ENCODE measurements at places on chromosomes 12 and 14.

DNA sequence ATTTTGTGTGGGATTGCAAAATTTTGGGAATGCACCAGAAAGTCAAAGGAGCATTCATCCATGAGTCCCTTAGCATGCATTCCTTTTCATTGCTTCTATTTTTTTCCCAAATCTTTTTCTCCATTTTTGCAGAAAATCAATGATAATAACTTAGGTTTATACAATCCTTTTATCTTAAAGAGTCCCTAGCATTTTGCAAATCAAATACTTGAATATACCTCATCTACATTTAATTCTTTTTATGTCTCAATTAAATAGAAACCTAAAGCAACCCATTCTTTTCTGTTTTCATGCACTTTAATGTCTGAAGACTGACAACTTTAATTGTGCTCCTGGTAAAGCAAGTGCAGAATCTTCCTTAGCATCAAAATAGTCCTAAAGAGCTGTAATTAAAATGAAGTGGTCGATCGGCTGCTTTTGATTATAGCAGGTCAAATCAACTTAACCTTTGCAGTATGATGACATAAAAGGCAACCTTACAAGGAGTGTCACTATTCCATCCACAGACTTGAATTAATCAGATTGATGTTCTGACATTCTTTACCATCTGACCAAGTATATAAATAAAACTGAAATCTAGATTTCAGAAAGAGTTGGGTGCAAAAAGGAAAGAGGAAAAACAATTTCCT is 168.4 kb downstream of the ALG10B start:
- DNase-seq, result no peak

GRCh38 chr12:60926256-60926655 is 1330.4 kb downstream of the SLC16A7 start:
- no peak for DNase-seq

- no peak for DNase-seq
Measured at GRCh38 chr14:95225251-95225887, 68.0 kb upstream of the DICER1 start.

GRCh38 chr12:131764738-131765137 is 53.8 kb downstream of the SFSWAP start:
- DNase-seq, result no peak

GRCh38 chr12:14264316-14264715 is 101.2 kb upstream of the ATF7IP start:
- no peak for DNase-seq

GRCh38 chr12:5511256-5511643 is 79.3 kb downstream of the NTF3 start:
- DNase-seq, result no peak

- no peak for DNase-seq
Measured at GRCh38 chr14:103109535-103110441, 13.5 kb upstream of the TNFAIP2 start.

DNA sequence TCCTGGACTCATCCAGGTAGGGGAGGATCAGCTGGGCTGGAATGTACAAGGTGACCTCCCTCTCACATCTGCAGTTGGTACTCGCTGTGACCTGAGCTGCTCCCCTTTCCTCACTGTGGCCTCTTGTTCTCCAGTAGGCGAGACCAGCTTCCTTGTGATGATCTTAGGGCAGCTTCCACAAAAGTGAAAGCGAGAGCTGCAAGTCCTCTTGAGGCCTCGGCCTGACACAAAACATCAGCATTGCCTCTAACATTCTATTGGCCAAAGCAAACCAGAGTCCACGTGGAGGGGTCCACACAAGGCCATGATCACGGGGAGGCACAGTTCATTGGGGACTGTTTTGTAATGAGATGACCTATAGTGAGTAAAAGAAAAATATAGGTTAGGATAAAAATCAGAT is 127.5 kb downstream of the SMOC1 start:
- no peak for DNase-seq

- DNase-seq, result no peak
Measured at GRCh38 chr12:78315028-78315427, 484.3 kb downstream of the NAV3 start.

GRCh38 chr14:100767788-100768536 is 41.3 kb downstream of the DLK1 start:
- DNase-seq, result no peak

DNA sequence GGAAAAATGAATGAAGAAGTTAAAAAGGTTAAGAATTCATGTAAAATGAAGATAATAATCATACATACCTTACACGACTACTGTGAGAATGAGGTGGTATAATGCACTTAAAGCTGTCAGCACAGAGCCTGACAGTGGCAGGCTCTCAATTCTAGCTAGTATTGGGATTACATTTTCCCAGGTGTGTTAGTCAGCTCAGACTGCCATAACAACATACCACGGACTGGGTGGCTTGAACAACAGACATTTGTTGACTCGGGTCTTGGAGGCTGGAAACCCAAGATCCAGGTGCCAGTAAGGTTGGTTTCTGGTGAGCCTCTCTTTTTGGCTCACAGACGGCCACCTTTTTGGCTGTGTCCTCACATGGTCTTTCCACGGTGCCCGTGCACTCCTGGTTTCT is 167.8 kb downstream of the CHST11 start:
- no peak for DNase-seq

DNA sequence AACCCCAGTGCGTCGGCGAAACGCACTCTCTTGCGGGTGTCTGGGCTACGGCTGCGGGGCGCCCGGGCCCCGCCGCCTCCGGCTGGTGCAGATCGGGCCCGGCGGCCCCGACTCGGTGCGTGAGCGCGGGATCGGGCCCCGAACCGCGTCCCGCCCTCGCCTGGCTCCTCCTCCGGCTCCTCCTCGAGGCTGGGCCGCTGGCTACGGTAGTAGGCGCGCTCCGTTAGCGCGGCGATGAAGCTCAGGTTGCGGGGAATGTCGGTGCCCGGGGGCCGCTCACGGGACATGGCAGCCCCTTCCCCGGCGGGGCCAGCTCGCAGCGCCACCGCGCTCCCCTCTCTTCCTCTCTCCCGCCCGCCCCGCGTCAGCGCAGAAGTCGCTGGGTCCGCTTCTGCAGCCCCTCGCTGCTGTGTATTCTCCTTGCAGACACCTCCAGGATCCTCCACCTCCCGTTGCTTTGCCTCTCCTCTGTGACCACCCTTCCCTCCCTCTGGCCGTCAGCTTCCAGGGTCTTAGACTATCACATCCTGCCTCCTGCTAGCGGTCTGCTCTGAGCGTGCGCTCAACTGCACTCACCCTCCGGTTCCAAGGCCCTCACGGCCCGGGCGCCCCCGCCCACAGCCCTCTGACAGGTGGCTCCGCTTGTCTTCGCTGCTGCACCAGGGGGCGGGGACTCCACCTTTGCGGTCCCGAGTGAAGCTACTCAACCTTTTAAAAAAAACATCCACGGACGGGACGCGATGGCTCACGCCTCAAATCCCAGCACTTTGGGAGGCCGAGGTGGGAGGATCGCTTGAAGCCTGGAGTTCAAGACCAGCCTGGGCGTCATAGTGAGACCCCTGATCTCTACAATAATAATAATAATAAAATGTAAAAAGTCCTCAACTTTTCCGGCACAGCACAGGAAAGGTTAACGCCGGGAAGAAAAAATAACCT is at the start of gene PPP1R3E:
TSS of gene PPP1R3E (minus strand) at position 570 of the 936 bp plus-strand sequence. CDS start at position 287, 283 bp downstream.
- peak; percentile 87 for DNase-seq

DNA sequence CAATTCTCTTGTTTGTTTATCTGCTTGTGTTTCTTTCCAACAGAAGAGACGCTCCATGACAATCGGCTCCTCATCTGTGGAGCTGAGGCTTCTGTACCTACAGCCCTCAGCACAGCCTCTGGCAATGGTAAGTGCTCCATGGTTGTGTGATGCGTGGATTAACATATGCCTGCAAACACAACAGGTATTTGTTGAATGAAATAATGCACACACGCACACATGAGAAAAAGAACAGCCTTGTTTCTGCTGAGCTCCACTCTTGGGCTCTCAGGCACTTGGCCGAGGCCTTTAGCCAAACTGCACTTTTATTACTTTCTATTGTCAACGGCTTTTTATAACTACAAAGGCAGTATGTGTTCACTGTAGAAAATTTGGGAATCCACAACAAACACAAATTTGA is 120.4 kb upstream of the TMCC3 start:
- no peak for DNase-seq

DNA sequence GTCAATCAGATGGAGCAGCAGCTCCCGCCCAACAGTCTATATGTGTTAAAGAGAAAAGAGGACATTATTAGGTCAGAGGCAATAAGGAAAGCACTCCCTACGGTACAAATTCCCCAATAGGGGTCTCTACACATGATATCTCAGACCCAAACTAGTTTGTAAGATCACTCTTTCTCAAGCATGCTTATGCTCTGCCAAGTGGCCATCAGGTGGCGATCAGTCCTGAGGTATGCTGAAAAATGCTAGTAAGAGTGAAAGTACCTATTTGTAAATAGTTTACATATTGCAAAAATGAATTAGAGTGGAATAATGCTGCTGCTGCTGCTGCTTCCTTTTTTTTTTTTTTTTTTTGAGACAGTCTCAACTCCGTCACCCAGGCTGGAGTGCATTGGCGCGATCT is 61.0 kb downstream of the CPM start:
- DNase-seq, result no peak

DNA sequence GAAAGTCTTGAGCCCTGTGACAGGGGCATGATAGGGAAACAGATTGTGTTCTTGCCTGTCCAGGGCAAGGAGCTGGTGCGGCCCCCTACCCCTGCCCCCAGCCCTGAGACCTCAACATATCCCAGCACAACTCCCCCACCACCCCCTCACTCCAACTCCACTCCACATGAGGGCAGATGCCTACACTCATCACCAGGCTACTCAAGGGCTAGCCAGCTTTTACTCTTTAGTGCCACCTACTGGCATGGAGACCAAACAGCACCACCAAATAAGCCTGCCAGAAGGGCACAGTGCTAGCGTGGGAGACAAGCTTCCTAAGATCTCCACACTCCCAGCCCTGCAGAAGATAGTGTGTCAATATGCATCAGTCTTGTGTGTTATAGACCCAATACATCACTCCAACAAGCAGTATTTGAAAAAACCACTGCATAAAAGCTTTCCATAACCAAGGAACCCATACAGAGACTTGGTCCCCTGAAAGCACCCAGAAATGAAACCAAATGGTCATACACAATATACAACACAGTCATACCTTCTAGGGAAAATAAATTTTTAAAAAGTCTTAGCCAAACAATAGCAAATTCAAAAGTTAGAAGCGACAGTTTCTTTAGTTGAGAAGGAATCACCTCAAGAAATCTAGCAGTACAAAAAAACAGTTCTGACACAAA is 154.4 kb downstream of the KCNK10 start:
- DNase-seq, result peak; percentile 72
